ENCODE measurements at places on chromosomes 5 and 9.

DNA sequence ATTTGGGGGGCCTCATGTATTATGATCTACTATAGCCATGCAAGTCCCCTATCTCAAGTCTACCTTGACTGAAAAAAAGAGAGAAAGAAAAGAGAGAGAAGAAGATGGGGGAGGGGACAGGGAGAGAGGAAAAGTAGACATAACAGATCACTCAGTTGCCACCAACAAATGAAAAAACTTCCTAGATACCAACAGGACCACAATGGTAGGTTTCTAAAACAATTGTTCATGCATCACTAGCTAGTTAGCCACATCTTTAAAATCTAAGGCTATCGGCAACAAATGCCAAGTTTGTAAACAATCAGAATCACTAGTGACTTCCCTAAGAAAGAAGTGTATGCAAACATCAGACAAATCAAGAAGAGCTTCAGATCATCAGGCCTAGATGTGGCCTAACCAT lies 328.2 kb downstream of the BNC2 start:
- no peak for DNase-seq

- peak; percentile 72 for DNase-seq
Observed at GRCh38 chr5:112958093-112959088, 18.2 kb upstream of the DCP2 start.

DNA sequence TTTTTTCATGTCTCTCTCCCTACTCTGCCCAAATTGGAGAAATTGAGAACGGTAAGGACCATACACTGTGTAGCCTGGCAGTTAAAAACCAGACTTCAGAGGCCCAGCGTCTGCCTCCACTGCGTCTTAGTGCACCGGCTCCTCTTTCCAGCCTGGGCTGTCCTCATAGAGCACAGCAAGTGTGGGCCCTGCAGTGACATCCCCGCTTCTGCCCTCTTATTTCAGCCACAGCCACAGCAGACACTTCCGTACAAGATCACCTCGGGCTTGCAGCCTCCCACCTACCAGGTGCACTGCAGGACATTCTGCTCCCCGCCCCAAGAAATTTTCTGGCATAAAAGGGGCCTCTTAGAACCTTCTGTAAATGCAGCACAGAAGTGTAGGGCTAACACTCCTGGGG lies 21.4 kb upstream of the SMIM23 start:
- DNase-seq: no peak

GRCh38 chr9:114392749-114393112 lies 4.9 kb upstream of the AKNA start:
- DNase-seq: no peak

- no peak for DNase-seq
Observed at GRCh38 chr5:172093965-172094364, 87.5 kb upstream of the FBXW11 start.

DNA sequence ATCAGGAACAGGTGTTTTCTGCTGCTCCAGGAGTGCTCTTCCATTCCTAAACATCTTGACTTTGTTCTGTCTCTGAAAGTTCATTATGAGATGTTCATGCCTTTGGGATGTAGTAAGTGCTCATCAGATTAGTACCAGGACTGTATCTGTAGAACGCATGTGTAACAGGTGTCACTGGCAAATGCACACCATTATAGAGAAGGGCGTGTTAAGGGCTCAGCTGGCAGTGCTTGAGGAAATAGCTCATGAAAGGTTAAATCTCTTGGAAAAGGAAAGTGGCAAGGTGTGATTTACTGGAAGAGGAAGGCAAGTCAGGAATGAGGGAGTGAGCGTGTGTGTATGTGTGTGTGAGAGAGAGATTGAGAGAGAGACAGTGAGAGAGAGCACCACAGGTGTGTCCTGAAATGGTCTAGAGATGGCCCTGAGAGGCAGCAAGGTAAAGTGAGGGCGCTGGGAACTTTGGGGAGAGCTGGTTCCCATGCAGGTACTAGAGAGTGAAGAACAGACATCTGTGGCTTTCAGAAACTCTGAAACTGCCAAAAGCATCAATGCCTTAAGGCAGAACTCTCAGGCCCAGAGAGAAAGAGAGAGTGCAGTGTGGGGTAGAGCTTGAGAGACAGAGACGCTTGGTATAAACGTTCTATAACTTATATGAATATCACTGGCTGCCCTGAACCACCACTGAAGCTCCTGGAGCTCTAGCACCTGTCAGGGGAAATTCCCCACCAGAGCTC lies 13.7 kb upstream of the CXCL14 start:
- no peak for DNase-seq

DNA sequence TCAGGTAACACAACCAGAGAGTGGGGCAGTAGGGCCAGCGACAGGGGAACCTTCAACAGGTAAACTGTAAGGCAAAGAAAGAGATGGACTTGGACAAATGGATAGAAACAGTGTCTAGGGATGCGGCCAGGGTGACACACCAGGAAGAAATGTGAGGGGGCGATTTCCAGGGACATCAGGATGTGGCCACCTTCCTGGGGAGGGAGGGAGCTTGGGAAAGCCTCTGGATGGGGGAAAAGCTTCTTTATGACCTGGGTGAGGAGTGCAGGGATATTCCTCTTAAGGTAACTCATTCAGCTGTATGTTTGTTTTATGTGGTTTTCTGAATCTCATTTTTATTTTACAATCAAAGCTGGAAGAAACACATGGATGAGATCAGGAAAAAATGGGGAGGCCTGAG lies 11.9 kb upstream of the NXNL2 start:
- no peak for DNase-seq

DNA sequence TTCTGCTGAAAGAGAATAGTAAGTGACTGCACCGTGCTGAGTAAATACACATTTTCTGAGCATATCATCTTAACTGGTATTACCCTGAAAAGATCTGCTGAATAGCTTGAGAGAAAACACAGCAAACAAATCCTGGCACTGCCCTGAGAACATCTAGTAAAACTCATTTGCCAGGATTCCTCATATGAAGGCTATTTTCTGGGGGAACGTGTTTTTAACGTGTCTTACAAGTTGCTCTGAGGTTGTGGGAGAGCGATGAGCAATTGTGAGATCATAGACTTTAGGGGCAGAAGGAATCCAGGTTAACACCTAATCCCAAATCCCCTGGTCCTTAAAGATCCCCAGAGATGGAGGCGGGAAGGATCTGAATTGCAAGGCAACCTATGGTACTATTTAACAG lies 331.9 kb upstream of the RFX3 start:
- no peak for DNase-seq

DNA sequence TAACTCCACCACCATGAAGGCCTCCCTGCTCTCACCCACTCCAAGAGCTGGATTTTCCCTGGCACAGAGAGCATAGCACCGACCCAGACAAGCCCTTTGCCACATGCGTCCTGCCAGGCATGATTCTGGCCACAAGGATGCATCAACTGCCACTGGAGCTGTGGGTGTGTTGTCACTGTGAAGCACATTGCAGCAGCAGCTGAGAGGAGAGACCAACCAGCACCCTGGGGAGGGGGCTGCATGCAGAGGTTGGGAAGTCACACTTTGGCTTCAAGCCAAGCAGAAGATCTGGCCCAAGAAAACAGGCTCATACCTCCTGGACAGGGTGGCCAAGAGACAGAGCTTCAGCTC lies 22.6 kb upstream of the PTGES start:
- no peak for DNase-seq

GRCh38 chr5:107477492-107477891 lies 193.2 kb downstream of the EFNA5 start:
- no peak for DNase-seq

DNA sequence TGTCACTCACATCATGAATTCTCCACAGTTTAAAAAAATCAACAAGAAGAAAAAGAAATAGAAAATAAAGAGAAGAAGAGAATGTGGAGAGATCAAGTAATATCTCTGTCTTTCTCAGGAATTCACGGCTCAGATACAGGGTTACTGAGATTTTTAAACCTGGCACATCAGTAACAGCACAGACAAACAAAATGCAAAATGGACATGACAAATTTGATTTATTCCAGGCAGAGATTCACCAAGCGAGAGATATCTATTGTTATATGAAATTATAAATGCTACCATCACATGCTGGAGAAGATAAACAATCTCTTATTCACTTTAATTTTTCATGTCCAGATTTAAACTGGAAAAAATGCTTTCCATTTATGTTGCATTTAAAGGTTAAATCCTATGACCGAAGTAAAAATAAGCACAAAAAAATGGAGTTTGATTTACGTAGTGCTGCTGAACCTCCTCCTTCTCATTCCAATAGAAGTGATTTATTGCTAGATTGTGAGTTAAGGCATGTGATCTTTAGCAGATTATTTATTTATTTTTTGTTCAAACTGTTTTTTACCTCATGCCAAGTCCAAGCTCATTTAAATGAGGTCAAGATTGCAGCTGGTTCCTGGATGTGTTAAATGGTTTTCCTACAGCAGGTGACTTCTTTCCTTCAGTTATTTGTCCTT lies 926.4 kb downstream of the MAT2B start:
- DNase-seq: no peak

DNA sequence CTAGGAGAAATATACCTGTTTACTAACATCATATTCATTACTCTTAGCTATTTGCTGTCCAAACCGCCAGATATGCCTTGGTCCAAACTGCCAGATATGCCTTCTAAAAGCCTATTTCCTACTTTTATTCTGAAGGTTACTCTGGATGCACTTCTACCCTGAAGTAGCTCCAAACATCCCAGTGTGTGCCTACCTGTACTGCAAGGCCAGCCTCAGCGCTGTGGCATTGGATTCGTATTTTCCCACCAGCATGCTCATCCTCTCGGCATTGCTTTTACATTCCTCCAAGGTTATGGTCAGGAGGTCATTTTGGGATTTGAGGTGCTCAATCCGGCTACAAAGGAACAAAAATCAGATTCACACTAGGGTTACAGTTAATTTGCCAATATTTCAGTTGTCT lies 94.3 kb downstream of the DCP2 start:
- no peak for DNase-seq

- no peak for DNase-seq
Observed at GRCh38 chr9:78502566-78502965, 205.6 kb downstream of the PSAT1 start.

- DNase-seq: no peak
Observed at GRCh38 chr5:115673596-115673995, 47.8 kb upstream of the TMED7 start.

All from NCI-H1048 (cell line).